Activated CD8-positive, alpha-beta memory T cell treated with anti-CD3 and anti-CD28 coated beads for 1 hour (primary cell): ENCODE measurements at places on chromosomes 2 and 18.

- no peak for DNase-seq
Observed at GRCh38 chr2:218033208-218033589, 30.4 kb upstream of the TNS1 start.

GRCh38 chr2:112646791-112647689 lies 1.3 kb downstream of the SLC20A1 start:
- no peak for DNase-seq

GRCh38 chr2:115396579-115396978 lies 954.1 kb downstream of the DPP10 start:
- no peak for DNase-seq

DNA sequence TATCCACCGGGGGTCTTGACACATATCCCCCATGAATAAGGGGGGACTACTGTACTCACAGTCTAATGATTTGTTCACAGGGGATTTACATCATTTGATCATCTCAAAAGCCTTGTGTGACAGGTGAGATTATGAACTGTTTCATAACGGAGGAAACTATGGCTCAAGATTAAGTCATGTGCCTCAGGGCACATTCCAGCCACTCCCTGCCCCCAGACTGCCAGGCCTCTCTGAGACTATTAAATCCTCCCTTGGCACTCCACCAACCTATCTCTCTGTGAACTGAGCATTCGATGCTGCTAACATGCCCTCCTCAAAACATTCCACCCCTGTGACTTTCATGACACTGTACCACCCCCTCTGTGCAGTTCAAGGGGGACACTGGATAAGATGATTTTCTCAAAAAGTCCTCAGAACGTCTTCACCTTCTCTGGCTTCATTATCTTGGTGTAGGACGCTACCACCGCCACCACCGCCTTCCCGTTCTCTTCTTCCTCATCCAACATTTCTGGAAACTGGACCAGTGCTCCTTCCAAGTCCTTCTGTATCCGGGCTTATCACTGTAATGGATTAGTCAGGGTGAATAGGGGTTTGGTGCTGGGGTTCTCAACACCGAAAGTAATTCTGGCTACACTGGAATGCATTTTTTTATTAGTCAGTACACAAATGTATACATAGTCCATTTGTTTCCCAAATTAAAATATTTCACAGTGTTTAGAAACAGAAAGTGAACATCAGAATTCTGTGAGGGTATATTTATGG lies 169.6 kb downstream of the KCNS3 start:
- no peak for DNase-seq

- no peak for DNase-seq
Observed at GRCh38 chr2:9831670-9832069, 11.6 kb upstream of the TAF1B start.

GRCh38 chr2:231780123-231780908 lies 766 bp downstream of the PDE6D start:
- DNase-seq = no peak

GRCh38 chr2:23545396-23545795 lies 160.4 kb downstream of the KLHL29 start:
- no peak for DNase-seq

DNA sequence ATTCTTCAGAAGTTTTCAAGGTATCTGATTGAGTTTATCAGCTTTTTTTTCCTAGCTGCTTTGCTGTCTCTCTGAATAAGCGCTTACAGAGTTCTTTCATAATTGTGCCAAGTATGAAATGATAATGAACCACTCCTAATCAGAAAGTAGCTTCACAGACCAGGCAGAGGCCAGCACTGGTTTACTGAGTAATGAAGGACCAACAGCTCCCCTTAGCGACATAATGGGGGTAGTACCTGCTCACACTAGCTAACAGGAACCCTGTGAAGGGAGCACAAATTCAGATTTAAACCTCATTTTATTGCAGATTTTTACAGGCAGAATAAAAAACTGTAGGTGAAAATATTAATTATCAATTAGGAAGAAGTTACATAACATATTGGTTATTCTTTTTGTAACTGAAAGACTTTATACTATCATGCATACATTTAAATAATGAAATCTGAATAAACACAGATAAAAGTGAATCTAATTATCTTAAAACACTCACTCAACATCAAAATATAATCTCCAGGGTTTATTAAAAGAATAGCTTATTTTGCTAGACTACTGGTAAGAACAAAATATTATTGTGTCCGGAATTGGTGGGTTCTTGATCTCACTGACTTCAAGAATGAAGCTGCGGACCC lies 53.7 kb upstream of the LRRC30 start:
- no peak for DNase-seq

GRCh38 chr2:159795841-159796690 lies 1.9 kb downstream of the CD302 start:
- no peak for DNase-seq

GRCh38 chr2:96325041-96325883 lies at the start of gene ITPRIPL1:
TSS of gene ITPRIPL1 (plus strand) at chr2:96325317. CDS start at chr2:96325840, 523 bp downstream.
- DNase-seq = no peak

DNA sequence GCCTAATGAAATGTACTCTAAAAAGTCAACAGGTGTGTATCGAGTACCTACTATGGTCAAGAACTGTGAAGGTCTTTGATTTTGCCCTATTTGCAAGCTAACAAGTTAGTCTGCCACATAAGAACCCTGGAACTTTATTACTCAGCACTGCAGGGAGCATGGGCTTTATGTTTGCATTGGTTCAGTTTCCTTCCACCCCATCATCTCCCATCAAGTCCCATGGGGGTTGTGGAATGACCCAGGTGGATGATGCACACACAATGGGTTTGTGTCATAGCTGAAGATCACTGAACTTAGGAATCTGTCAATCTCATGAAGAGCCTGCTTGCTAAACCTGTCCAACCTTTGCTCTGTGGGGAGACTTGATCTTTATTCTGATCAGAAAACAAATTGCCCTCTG lies 265.5 kb downstream of the RPRM start:
- no peak for DNase-seq

DNA sequence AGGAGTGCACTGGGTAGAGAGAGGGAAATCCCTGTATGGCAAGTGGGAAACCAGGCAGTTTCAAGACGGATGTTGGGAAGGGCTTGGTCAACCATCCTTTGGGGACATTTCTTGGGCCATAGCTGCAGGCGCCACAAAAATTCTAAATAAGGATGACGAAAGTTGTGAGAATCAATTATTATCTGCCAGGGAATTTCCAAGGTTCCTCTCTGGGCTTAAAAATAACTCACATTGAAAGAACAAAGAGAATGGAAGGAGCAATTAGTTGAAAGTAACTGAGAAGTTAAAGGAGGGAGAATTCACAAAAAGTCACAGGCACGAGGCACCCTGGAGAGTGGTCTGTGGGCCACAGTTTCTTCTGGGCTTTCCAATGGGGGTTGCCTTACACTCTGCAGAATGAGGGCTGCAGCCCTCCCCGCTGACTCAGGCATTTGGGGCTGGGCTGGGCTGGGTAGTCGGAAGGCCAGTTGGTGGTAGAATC lies 195.7 kb downstream of the SMAD7 start:
- DNase-seq = no peak

DNA sequence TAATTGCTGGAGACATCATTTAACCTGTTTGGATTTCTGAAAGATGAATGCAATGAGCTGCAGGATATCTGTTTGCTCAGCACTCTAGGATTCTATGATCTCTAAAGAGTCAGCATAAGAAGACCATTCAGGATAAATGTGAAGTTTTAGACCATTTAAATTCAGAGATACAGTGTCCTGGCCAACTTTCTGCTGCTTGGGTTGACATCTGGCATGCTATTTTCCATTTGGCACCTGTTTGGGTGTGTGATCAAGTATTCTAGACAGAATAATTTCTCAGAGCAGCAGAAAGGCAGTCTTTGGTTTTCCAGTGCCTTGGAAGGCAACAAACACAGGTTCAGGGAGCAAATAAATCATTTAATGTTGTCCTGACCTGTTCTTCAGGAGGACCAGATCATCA lies 144.8 kb upstream of the NDUFV2 start:
- no peak for DNase-seq

DNA sequence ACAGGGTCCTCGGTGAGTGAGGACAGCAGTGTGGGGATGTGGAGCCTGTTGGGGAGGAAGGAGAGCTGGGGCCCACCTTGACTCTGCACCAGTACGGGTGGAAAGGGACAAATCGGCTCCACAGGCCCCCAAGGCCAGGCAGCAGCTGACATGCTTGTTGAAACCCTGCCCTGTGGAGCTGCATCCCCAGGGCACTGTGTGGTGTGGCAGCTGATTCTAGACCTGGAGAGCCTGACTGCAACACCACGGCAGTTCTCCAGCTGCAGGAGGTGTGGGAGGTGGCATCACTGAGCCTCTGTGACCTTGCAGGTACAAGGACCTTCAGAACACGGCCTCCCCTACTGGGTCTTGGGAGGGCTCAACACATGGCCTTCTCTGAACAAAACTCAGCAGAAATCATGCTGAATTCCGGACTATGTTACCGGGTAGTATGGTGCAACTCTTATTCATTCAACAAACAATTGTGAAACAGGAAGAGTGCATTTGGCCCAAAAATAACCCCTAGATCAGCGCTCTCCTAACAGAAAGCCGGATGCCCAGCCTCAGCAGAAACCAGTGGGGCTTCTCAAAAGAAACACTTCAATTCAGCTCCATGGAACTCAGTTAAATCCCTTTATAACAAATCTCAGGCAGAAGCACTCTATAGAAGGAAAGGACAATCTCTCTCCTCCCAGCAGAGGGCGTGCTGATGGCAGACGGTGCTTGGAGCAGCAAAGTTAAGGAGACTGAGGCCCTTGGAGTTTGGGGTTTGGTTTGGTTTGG lies 104.4 kb upstream of the SALL3 start:
- no peak for DNase-seq

GRCh38 chr18:49721981-49722380 lies 91.4 kb downstream of the ACAA2 start:
- no peak for DNase-seq

DNA sequence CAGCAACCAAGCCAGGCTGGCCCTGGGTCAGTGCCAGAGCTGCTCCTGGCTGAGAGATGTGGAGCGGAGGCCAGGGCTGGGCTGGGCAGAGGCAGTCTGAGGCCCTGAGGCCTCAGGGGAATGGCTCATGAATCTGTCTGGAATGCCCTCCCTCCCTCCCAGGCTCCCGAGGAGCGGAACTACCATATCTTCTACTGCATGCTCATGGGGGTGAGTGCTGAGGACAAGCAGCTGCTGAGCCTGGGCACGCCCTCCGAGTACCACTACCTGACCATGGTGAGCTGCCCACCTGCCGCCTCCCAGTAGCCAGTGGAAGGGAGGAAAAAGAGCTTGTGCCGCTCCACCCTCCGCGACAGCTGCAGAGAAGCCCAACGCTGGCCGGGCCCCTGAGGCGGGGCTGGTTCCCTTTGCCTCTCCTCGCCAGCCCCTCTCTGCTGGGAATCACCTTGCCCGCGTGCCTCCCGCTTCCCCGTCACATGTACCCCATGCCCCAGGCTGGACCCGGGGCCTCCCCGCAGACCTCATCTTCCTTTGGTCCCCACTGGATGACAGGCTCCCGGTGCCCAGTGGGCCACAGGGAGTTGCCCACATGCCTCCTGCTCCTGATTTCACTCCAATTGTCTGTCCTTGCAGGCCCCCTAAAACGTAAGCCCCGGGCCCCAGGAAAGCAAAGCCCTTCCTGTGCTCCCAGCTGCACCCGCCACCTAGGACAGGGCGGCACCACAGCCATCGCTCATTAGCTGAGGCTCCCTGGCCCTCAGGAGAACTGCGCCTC lies 41.1 kb downstream of the MYO7B start:
- no peak for DNase-seq

- DNase-seq = no peak
Observed at GRCh38 chr2:203673933-203674332, 32.5 kb upstream of the CD28 start.

DNA sequence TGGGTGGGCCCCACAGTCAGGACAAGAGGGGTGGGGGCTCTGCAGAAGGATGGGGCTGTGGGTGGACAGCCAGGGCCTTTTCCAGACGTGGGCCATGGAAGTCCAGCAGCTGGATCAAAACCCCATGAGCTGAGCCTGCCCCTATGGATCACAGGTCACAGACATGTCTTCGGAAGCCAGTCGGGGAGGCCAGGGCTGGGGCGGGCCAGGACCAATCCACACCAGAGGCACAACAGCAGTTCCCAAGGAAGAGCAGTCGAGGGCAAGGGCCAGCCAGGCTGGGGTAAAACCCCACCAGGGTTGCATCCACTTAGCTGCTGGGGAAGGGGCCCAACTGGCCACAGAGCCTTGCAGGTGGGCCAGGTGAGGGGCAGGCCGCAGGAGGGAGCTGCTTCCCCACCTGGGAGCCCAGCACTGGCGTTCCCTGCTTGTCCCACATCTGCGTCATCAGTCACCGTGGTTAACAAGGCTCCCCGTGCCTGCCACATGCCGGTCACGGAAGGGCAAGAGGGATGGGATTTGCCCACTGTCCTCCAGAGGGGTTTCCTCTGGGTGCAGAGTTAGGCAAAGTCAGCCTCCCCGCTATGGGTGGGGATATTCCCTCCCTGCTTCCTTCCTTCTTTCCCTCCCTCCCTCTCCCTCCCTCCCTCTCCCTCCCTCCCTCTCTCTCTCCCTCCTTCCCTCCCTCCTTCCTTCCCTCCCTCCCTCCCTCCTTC lies 46.4 kb upstream of the ODC1 start:
- no peak for DNase-seq

DNA sequence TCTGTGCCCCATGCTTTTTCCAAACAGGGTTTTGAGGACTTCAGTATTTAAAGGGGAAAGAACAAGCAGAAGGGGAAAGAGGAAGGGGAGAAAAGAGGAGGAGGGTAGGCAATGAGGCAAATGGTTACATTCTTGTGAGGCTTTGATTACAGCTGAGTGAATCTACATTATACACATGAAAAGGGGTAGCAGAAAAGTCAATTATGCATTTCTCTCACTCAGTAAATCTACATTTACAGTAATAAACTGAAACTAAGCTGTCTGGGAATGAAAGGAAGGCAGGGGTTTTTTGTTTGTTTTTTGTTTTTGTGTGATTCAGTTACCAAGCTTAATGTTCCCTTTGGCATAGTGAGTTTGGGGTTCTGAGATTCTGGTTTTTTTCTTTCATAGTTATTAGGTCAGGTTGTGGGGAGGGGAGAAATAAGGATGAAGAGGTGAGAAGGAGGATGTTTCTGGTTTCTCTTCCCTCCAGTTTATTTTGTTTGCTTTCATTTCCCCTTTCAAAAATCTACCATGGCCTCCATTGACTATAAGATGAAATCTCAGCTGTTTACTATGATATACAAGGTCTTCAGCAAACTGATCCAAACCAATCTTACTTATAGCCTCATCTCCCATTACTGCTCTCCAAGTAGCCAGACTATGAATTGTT lies 18.7 kb downstream of the C18orf63 start:
- DNase-seq = no peak

DNA sequence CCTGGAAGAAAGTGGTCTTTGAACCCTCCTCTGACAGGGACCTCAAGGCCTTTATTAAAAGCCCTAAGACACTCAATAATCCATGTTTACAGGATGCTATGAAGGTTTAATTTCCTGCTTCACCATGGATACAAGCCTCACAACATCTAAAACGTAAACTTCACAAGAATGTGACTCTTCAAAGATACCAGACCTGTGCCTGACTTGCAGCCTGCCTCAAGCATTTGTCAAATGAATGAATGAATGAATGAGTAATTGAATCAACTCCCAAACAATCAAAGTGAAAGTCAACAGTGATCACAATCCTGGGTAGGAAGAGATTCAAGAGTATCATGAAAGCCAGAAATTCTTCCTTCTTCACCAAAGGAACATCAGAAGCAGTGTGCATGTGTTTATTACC lies 30.4 kb downstream of the KLF7 start:
- no peak for DNase-seq

- no peak for DNase-seq
Observed at GRCh38 chr2:31204783-31205182, 12.5 kb downstream of the CAPN14 start.
